ENCODE measurements at places on chromosomes 1 and 21. TPM values are rescaled to one million over a fixed set of nuclear protein-coding genes. Genes with fewer than 3 reads are reported as not detected.
A peak's percentile ranks its signal among the peaks of the same experiment; 100 is the strongest.

- H3K4me3 ChIP-seq, result no peak overlapping the region
- no peak for DNase-seq
- no peak overlapping the region for H3K27ac ChIP-seq
- no peaks in the 10 kb centered on the region for H3K27me3 ChIP-seq
- no peaks in the 10 kb centered on the region for H3K36me3 ChIP-seq
Observed at GRCh38 chr21:38838598-38839327, 33.0 kb downstream of the ETS2 start.

DNA sequence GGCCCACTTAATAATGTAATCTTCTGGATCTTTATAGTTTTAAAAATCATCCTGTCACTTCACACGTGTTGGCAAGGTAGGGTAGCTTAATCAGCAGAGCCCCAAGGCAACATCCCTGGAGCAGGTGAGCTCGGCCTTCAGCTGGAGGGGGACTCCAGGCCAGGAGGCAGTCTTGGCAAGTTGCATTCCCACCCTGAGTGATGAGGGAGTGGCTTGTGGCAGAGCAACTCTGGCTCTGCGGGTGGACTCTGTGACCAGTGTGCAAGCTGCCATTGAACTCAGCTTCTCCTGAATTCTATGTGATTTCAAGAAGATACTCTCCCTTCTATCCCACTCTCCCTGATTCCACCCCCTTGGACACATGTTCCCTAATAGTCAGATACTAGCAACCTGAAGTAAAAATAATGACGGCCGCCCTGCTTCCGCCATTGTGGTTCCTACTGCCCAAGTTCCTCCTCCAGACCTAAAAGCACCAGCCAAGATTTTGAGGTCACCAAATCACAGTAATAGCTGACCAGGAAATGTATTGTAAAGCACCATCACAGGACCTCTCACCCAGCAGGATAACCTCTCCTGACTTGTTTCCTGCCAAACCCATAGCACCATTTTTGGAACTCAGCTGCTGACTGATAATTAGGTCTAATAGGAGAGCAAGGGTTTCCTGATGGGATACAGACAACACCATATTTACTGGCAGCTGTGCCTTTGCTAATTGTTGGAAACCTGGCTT is 11.5 kb upstream of the LYST start:
- no peak overlapping the region for H3K4me3 ChIP-seq
- no peak overlapping the region for H3K27ac ChIP-seq
- no peak for DNase-seq
- no peaks in the 10 kb centered on the region for H3K36me3 ChIP-seq
- peaks cover 4% of the 10 kb centered on the region for H3K4me1 ChIP-seq
- H3K27me3 ChIP-seq, result no peaks in the 10 kb centered on the region

Gene FAM89A
- 6.4 TPM for total RNA-seq

- DNase-seq, result no peak
- no peak overlapping the region for H3K27ac ChIP-seq
- H3K4me3 ChIP-seq, result no peak overlapping the region
- H3K27me3 ChIP-seq, result no peaks in the 10 kb centered on the region
- no peaks in the 10 kb centered on the region for H3K36me3 ChIP-seq
Observed at GRCh38 chr1:205916541-205916940, 26.7 kb downstream of the SLC26A9 start.

Gene FCER1A
- 5.4 TPM for total RNA-seq

- H3K4me3 ChIP-seq, result no peak overlapping the region
- H3K36me3 ChIP-seq, result no peaks in the 10 kb centered on the region
- no peak overlapping the region for H3K27ac ChIP-seq
- H3K4me1 ChIP-seq, result no peaks in the 10 kb centered on the region
- H3K27me3 ChIP-seq, result no peaks in the 10 kb centered on the region
Observed at GRCh38 chr1:212178851-212179250, 106.4 kb upstream of the PPP2R5A start.

DNA sequence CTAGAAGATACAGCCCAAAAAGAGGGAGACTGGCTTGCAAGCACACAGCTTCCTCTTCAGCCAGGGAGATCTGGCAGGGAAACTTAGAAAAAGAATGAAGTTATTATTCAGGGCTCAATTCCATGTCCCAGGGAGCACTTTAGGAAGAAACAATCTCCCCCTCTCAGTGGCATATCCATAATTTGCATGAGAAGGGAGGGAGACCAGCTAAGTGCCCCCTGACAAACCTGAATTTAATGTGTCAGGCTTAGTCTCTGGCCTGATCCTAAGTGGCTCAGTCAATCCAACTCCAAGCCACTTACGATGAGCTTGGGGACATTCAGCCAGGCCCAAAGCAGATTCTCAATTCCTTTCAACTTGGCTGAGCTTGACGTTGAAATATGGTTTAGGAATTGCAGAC is 17.7 kb upstream of the KCND3 start:
- H3K4me1 ChIP-seq, result no peaks in the 10 kb centered on the region
- H3K27me3 ChIP-seq, result no peaks in the 10 kb centered on the region
- no peak overlapping the region for H3K27ac ChIP-seq
- no peaks in the 10 kb centered on the region for H3K36me3 ChIP-seq

GRCh38 chr1:226588484-226588883 is 39.9 kb downstream of the STUM start:
- H3K4me1 ChIP-seq, result peaks cover 16% of the 10 kb centered on the region
- DNase-seq, result no peak
- H3K4me3 ChIP-seq, result no peak overlapping the region
- no peaks in the 10 kb centered on the region for H3K27me3 ChIP-seq
- H3K36me3 ChIP-seq, result no peaks in the 10 kb centered on the region

Gene RHD
- 0.36 TPM for total RNA-seq

- no peak overlapping the region for H3K4me3 ChIP-seq
- H3K4me1 ChIP-seq, result no peaks in the 10 kb centered on the region
- no peaks in the 10 kb centered on the region for H3K27me3 ChIP-seq
- no peak overlapping the region for H3K27ac ChIP-seq
- no peak for DNase-seq
Observed at GRCh38 chr1:239989990-239990389, 101.7 kb upstream of the FMN2 start.

DNA sequence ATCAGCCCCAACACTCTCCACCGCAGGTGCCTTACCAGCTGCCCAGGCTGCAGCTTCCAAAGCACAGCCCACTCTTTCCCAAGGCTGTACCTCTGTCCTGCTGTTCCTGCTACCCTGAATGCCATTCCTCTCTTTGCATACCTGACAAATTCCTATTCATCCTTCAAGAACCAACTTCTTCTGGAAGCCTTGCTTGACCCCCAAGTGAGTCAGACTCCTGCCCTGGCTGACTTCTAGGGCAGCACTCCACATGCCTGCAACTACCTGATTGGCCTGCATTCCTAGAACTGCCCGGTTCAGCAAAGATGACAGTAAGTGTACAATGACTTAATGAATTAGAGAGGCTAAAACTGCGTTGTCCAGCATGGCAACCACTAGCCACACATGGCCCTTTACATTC is 20.8 kb upstream of the PDZK1IP1 start:
- peaks cover 28% of the 10 kb centered on the region for H3K27me3 ChIP-seq
- H3K4me1 ChIP-seq, result no peaks in the 10 kb centered on the region
- H3K4me3 ChIP-seq, result no peak overlapping the region

GRCh38 chr21:28336314-28336713 is 656.4 kb downstream of the LTN1 start:
- no peak for DNase-seq
- H3K27ac ChIP-seq, result no peak overlapping the region
- H3K27me3 ChIP-seq, result no peaks in the 10 kb centered on the region
- H3K4me3 ChIP-seq, result no peak overlapping the region

DNA sequence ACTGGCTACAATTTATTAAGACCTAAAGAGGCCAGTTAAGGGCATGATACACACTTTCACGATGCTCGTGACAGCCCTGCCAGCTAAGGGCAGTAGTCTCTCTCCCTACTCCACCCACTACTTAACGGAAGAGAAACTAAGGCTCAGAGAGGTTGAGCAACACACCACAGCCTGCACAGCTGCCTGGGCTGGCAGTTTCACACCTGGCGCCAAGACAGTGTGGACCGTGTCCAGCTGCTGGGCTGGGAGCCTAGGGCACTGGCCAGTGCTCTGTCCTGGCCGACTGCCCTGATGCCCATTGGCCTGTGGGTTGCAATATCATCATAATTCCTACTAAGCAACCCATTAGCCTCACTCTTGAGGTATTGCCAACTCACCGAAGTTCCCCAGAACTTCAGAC is 27.6 kb downstream of the TENT5C start:
- no peaks in the 10 kb centered on the region for H3K4me1 ChIP-seq
- no peak overlapping the region for H3K27ac ChIP-seq
- H3K4me3 ChIP-seq, result no peak overlapping the region
- no peaks in the 10 kb centered on the region for H3K36me3 ChIP-seq
- H3K27me3 ChIP-seq, result no peaks in the 10 kb centered on the region
- DNase-seq, result no peak

Gene HFM1
- 4.3 TPM for total RNA-seq

DNA sequence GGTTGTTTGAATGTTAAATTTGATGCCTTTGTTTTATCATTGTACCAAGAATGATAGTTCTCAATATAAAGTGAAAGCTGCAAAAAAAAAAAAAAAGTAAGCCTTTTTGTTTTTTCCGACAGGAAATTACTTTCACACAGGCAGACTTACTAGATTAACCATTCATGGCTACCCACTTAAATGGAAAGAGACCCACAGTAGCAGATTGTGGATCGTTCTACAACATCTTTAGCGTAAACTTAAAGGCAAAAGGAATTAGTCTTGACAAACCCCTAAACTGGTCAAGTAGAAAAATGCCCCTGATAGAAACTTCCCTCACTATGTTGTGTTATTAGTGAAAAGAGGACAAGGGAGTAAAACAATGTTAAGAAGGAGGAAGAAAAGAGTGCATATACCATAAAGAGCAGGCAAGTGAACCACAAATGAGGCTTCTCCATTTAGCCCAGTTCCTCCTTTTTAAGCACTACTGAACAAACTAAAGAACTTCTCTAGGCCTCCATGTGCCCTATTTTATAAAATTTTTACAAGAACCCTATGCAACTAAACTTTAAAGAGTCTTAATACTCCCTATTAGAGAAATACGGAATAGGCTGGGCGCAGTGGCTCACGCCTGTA is 1560.3 kb downstream of the MRPL39 start:
- DNase-seq, result no peak
- no peak overlapping the region for H3K27ac ChIP-seq
- H3K4me1 ChIP-seq, result no peaks in the 10 kb centered on the region
- H3K36me3 ChIP-seq, result no peaks in the 10 kb centered on the region
- no peak overlapping the region for H3K4me3 ChIP-seq
- H3K27me3 ChIP-seq, result no peaks in the 10 kb centered on the region

DNA sequence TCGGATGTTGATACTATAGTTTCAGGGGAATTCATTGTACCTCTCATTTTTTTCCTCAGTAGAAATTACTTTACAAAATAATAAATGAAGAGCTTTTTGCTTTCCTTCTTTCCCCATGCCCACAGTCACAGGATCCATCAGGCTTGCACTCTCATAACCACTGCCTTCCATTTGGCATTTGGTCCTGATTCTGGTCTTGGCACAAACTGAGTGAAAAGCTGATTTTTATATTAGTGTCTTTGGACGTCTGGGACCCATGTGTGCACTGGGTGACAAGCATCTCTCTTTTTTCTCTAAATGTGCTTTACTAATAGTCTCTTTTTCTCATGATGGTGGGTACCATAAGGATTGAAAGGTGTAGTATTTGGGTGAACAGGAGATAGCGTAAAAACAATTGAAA is 2.8 kb downstream of the ELAVL4 start:
- peaks cover 7% of the 10 kb centered on the region for H3K27me3 ChIP-seq
- H3K36me3 ChIP-seq, result no peaks in the 10 kb centered on the region
- H3K4me1 ChIP-seq, result no peaks in the 10 kb centered on the region

DNA sequence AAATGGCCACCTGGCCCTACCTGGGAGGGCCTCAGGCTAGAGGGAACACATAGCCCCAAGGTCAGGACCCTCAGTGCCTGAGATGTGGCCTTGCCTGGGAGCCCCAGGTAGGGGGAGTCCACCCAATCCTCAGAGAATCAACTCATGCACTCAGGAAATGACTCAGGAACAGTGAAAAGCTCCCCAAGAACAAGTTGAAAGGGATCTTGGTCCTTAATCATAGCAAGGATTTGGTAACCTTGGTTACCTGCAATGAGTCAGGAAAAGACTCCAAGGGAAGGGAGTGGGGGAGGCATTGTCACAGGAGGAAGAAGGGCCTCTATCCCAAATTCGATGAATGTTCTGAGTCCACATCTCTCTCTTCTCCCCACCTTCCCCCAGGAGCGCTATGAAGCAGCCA is 17.0 kb downstream of the MAP7D1 start:
- H3K36me3 ChIP-seq, result peaks cover 74% of the 10 kb centered on the region
- H3K4me3 ChIP-seq, result no peak overlapping the region
- no peaks in the 10 kb centered on the region for H3K27me3 ChIP-seq
- H3K4me1 ChIP-seq, result no peaks in the 10 kb centered on the region
- peak overlapping the region; percentile 0 for H3K27ac ChIP-seq

Data from sigmoid colon (tissue), 7 donors.